ENCODE measurements at places on chromosomes 11 and 22.

- no peak for DNase-seq
These were observed 591.1 kb downstream of the BRD1 start for GRCh38 chr22:49236541-49237075.

GRCh38 chr22:38414009-38414395 lies 41.0 kb downstream of the KCNJ4 start:
- DNase-seq: no peak

DNA sequence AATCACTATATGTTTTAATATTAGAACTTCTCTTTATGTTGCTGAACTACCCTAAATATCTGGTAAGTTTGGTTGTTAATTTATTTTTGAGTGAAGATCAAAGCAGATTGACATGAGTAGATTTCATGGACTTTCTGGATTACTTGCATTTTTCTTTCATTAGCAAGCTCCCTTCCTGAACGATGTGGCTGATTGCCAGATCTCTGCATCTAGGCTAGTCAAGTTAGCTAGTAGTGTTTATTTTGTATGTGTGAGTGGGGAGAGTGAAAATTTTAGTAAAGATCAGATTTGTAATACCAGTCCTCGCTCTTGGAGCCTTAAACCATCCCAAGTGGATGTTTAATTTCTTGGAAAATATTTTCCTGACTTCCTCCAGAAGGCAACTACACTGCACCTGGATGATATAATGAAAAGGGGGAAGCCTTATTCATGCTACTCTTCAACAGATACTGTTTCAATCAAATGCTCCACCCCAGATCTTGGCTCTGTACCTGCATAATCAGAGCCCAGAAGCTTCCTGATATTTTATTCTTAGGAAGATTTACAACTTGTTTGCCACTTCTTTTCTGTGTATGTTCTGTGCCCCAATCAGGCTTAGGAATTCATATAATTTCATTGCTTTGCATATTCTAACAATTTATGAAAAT lies 143.2 kb upstream of the GRIA4 start:
- DNase-seq: no peak

GRCh38 chr11:28342716-28343115 lies 234.5 kb downstream of the METTL15 start:
- no peak for DNase-seq

DNA sequence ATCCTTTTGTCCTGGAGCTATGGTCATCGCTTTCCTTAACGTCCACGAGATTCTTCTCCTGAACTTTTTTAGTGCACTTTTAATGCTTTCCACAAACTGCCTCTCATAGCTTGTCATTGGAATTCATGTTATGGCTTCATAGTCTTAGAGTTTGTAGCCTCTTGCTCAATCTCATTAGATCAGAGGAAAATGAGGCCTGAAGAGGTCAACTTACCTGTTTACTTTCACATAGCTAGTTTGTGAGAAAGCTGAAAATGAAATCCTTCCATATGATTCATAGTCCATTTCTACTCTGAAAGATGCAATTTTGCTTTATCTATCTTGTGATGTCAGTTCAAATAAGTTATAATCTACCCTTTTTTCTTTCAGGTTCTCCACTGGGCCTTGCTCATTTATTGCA lies 1747.2 kb upstream of the RAG2 start:
- no peak for DNase-seq

- no peak for DNase-seq
These were observed 1.6 kb upstream of the MCAM start for GRCh38 chr11:119318240-119319135.

DNA sequence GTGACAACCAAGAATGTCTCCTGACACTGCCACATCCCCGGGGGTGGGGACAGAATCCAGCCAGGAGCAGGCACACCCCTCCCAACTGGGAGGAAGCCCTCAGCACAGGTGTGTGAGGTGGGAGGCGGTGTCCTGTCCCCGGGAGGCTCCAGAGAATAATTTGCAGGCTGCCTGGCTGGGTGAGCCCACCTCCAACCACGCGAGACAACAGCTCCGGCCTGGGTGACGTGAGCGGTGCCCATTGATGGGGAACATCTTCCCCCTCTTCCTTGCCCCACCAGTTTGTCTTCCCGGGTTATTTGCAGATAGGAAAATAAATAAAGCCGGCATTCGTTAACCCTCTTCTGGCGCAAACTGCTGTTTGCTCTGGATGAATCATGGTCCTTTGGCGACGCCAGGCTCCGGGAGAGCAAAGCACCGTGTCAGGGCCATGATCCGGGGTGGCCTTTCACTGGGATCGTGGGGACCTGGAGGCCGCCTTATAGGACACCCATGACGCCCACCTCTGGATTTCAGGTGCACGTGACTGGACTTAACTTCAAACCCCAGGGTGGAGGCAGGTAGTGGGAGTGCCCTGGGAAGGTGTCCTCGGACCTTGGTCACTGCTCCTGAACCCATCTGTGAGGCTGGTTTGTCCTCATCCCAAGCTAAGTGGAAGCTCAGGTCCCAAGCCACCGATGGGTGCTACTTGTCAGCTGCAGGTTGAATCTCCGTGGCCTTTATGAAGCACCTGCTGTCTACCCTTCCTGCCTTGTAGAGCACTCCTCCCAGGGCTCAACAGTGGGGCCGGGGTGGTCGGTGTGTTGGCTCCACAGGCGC lies 13.9 kb downstream of the CCND1 start:
- peak; percentile 65 for DNase-seq

GRCh38 chr22:40200795-40201530 lies 23.2 kb downstream of the TNRC6B start:
- DNase-seq: no peak

DNA sequence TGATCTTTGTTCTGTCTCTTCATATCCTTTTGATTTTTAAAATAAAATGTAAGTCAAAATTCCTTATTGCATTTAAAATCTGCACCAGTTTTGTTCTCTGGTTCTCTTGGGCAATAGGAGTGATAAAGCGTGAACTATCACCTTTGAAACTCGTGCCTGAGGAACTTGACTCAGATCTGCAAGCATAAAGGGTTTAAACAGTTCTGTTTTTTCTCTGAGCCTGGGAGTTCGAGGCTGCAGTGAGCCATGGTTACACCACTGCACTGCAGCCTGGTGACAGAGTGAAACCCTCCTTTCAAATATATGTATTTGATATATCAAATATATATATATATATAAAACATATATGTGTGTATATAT lies 38.9 kb upstream of the CLMP start:
- DNase-seq: no peak

DNA sequence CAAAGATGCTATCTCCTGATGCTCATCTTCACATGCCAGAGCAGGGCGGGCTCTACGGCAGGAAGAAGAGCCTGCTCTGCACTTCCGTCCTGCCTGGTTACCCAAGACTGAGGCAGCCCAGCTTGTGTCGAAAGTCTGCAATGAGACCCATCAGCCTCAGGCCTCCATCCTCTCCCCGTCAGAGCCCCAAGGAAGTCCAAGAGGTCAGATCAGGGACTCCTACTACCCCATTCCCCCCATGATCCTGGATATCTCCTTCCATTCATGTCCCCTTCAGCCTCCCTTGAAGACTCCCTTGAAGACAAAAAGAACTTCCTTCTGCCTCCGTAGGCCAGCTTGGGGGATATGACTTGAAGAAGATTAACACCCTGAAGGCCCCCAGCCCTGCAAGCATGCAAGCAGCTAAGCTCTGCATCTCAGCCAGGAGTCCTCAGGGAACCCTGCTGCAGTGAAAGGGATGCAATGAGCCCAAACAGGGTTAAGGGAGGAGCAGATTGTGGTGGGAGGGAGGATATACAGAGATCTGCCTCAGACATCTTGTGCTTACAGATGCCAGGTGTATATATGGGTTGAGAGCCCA lies 85.6 kb downstream of the TRIM29 start:
- DNase-seq: no peak

DNA sequence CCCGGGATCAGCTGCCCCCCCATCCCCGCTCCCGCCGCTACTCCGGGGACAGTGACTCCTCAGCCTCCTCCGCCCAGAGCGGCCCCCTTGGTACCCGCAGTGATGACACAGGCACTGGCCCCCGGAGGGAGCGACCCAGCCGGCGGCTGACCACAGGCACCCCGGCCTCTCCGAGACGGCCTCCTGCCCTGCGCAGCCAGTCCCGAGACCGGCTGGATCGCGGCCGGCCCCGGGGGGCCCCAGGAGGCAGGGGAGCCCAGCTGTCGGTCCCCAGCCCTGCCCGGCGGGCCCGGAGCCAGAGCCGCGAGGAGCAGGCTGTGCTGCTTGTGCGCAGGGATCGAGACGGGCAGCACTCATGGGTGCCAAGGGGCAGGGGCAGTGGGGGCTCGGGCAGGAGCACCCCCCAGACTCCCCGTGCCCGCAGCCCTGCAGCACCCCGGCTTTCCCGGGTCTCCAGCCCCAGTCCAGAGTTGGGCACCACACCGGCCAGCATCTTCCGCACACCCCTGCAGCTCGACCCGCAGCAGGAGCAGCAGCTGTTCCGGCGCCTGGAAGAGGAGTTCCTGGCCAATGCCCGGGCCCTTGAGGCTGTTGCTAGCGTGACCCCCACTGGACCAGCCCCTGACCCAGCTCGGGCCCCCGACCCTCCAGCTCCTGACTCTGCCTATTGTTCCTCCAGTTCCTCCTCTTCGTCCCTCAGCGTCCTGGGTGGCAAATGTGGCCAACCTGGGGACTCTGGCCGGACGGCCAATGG lies 3.9 kb downstream of the RASL10A start:
- no peak for DNase-seq

DNA sequence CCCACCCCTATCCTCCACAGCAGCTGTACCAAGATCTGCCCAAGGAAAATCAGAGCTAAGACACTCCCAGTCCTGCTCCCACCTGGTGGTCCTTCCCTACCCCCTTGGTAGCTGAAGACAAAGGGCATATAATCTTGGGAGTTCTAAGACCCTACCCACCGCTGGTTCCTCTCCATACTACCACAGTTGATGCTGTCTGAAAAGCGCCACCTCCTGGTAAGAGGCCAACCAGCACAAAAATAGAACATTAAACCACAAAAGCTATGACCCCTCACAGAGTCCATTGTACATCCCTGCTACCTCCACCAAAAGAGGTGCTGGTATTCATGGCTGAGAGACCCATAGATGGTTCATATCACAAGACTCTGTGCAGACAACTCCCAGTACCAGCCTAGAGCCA lies 161.5 kb upstream of the ARHGAP42 start:
- DNase-seq: no peak

DNA sequence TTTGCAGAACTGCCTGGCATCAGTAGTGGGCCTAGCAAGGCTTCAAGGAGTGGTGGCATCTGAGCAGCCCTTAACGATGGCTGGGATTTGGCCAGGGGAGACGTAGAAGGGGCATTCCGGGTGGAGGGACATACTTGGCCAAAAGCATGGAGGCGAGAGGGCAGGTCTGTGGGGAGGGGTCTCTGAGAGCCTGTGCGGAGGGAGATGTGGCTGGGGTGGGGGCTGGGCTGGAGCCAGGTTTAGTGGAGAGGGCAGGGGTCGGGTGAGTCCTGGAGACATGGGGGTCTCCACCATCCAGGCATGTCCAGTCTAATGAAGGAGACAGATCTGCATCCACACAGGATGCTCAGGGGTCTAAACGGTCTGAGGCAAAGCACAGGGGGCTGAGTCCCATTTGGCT lies 34.4 kb upstream of the WNT11 start:
- DNase-seq: no peak

DNA sequence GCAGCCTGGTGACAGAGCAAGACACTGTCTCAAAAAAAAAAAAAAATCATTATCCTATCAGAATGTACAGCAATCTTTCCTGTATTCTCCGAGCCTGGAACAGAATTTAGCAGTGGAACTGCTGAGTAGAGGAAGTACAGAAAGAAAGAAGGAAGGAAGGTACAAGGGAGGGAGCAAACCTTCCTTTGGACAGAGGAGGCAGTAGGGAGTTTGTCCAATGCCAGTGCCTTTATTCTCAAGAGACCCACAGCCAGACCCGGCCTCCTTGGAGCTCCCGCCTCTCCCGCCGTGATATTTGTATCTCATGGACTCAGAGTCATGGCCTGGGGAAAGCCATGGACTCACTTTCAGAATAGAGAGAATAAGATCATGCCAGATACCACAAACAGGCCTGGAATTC lies 37.7 kb upstream of the LRRC55 start:
- DNase-seq: no peak

GRCh38 chr22:26471522-26471921 lies 12.1 kb downstream of the HPS4 start:
- no peak for DNase-seq

- peak; percentile 73 for DNase-seq
These were observed 52.9 kb upstream of the FDX1 start for GRCh38 chr11:110376711-110377324.

DNA sequence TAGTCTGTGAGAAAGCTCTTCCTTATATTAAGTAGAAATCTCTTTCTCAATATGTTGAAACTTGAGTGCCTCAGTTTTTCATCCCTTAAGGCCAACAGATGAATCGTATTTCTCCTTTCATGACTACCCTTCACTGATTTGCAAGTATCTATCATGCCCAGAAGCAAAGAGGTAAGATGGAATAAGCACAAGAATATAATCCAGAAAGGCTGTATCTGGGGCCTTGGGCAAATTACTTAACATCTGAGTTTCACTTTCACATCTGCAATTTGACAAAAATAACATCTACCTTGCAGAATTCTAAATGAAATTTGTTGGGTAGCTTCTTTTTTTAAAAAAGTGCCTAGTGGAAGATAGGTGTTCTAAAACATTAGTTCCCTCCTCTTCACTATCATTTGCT lies 552.4 kb upstream of the ANO5 start:
- no peak for DNase-seq

DNA sequence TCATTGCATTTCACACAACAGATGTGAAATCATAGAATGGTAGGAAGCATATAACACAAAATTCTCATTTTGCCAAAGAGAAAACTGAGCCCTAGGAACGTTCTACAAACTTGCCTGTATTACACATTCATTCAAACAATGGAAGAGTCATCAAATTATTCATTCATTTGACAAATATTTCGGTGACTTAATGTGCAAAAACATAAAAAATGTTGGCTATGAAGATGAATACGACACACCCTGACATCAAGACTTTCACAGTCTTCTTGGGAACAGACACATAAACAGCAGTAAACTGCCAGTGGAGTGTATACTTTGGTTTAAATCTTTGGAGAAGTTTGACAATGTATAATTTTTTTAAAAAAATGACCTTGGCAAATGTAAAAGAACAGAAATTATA lies 20.4 kb upstream of the C11orf87 start:
- DNase-seq: no peak

GRCh38 chr11:10322401-10322800 lies 17.5 kb downstream of the ADM start:
- DNase-seq: no peak

DNA sequence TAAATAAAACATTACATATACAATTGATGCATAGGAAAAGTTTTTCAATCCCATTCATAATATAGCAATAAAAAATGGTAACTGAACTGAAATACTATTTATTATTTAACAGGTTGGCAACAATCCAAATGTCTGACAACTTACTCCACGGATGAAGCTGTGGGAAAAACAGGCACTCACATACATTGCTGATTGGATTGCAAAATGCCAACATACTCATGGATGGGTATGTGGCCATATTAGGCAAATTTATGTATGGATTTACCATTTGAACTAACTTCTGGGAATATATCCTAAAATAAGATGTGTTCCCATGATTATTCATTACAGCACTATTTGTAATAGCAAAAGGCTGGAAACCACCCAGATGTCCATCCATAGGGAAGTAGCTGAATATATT lies 3.2 kb upstream of the BIRC2 start:
- no peak for DNase-seq
